ENCODE measurements at places on chromosomes 6 and 20. TPM values are rescaled to one million over a fixed set of nuclear protein-coding genes. Genes with fewer than 3 reads are reported as not detected.

GRCh38 chr6:75422024-75422639 lies 71.5 kb downstream of the FILIP1 start:
- DNase-seq: no peak

GRCh38 chr20:17836303-17836861 lies 132.2 kb downstream of the SNX5 start:
- no peak for DNase-seq

Gene C20orf204
- 5.8 TPM for total RNA-seq

Gene GTSF1L
- total RNA-seq: 0.80 TPM

Gene EFCAB8
- 2.2 TPM for total RNA-seq
